ENCODE measurements at places on chromosomes 6 and 20. TPM values are rescaled to one million over a fixed set of nuclear protein-coding genes. Genes with fewer than 3 reads are reported as not detected.

Gene GNAS-AS1
- total RNA-seq = 1.3 TPM

DNA sequence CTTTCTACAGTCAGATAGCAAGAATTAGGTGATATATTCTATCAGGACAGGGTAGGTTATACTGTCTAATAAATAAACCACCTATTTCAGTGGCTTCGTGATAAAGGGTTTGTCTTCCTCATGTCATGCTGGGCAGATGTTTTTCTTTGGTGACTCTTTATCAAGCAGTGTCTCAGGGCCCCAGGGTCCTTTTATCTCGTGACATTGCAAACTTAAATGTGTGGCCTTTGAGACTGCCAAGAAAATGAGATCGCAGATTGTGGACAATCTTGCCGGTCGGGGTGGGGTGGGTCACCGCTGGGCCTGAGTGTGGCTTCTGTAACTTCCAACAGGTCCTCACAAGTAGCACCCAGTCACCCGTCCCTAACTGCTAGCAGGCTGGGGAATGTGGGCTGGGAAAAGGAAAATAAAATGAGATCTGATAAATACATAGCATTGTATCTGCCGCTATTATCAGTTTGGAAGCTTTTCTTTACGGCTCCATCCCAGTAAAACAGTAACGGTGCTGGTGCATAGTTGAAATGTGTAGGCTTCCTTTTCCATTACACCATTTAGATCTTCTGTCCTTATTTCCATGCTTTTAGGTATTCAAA lies 50.5 kb upstream of the BMP6 start:
- DNase-seq = no peak

- DNase-seq = no peak
These were observed 291.1 kb downstream of the DHX35 start for GRCh38 chr20:39253051-39253755.

DNA sequence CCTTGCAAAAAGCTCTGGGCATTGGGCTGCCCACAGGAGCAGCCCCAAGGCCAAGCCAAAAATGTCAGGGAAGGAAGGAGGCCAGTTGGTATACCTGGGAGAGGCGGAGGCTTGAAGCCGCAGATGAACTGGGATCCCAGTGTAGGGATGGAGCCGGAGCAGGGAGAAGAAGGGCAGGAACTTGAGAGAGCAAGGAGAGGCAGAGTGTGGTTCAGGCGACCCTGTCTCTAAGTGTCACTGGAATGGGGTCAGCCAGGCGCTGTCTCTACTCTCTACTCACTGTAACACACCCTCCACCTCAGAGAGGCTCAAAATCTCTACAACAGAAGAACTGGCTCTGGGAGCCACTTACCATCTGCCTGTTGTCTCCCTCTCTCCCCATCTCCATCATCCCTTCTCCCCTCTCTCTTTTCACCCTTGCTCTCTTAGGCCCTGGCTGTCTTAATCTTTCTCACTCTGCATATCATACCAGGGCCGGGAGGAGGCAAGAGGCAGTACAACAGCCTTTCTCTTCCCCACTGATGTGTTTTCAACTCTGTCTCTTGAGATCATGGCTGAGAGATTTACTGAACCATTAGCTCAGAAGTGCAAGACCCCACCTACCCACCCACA lies 93.3 kb downstream of the CRYBG1 start:
- DNase-seq = no peak

Gene MANEA
- total RNA-seq = 8.4 TPM

All from Peyer's patch (tissue), 4 donors.